Smooth muscle cell of the brain vasculature (primary cell): ENCODE measurements at places on chromosomes 7 and 10.

DNA sequence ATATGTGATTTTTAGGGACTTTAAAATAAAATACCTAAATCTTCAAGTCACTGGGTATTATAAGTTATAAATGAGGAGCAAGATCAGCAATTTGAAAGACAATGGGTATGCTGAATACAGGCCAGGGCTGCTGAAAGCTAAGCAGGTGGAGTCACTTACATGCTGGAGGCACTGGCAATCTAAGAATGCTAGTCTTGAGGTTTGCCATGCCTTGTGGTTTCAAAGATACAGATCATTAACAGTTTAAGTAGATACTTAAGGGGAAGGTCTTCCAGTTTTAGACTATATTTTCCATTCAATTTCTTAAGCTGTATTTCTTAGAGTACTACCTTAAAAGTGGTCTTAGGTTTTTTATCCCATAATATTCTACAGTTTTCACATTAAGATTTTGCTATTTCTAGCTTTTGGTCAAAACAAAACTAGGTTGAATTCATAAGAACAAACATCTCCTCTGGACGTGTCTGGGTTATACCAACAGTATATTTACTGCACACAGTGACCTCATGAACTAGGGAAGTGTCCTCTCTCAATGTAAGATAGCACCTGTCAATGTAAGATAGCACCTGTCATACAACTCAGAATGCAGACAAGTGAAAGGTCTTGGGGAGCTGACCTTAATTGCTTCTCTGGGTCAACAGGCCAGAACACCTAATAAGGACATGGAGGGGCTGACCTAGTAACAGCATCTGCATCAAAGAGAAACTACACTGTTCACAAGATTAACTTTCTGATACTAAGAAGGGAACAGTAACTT is 2.0 kb downstream of the SRI start:
- DNase-seq = no peak

DNA sequence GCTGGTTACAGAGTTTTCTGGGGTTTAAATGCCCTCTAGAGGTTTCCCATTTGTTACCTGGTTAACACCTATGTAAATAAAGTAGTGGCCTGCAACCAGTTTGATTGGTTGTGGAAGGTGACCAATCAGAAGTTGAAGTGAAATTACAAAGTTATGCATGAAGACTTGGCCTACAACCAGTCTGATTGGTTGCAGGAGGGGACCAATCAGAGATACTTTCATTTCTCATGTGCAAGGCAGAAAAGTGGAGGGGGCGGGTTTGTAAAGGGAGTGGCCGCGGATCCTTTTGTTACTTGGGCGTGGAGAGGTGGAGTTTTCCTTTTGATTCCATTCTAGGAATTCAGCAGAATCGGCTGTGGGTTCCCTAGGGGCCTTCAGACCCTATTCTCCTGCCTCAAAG is 80.8 kb downstream of the SEC23IP start:
- DNase-seq = no peak

GRCh38 chr7:37713613-37714012 is 30.0 kb downstream of the GPR141 start:
- no peak for DNase-seq

DNA sequence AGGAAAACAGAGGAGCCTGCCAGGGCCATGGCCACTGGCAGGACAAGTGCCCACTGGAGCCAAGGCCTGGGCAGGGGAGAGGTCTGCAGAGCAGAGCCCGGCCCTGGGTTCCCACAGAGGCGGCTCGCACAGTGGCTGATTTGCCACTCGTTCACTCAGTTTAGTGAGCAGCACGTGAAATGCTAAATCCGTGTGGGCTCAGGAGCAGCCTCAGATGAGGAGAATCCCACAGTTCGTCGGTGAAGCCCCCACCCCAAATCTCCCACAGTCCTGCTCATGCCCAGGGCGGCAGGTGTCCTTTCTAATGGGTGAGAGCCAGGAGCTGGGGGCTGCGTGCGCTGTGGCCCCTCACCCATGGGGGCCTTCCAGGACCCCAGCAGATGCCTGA is 107.7 kb upstream of the FAM20C start:
- no peak for DNase-seq

DNA sequence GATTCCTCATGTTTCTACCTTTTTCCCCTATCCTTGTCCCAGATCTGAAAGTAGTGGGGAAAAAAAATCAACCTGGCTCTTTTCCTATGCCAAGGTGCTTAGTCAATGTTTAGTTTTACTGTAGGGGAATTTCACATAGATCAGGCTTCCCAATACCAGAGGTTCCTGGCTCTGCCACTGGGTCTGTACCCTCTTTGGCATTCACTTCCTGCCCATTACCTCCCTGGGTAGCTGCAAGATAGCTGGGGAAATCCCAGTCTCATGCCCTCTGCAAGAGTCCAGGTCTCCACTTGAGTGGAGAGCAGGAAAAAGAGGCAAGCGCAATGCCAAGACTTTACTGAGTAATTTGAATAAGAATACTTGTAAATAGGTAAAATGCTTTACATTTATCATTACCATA is 3.5 kb upstream of the BPGM start:
- no peak for DNase-seq

DNA sequence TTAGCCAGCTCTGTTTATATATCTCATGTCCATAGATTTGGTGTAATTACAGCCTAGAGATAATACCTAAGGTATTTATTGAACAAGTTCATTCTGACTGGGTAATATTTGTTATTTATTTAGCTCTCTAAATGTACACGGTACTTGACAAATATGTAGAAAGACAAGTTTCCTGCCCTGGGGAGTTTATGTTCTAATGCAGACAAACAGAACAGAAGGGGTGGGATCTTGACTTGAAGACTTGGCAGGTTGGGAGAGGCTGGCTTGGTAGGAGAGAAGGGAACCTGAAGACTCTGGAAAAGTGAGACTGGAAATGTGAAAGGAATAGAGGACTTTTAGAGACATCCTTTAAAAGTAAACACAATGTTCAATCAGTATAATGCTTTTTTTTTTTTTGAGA is 97.7 kb upstream of the CDK6 start:
- no peak for DNase-seq

- no peak for DNase-seq
These were observed 45.6 kb downstream of the AUTS2 start for GRCh38 chr7:69643708-69644445.
